CD4-positive, alpha-beta T cell treated with Interferon alpha-2 for 1 hour (primary cell): ENCODE measurements at places on chromosomes 7 and 10.

DNA sequence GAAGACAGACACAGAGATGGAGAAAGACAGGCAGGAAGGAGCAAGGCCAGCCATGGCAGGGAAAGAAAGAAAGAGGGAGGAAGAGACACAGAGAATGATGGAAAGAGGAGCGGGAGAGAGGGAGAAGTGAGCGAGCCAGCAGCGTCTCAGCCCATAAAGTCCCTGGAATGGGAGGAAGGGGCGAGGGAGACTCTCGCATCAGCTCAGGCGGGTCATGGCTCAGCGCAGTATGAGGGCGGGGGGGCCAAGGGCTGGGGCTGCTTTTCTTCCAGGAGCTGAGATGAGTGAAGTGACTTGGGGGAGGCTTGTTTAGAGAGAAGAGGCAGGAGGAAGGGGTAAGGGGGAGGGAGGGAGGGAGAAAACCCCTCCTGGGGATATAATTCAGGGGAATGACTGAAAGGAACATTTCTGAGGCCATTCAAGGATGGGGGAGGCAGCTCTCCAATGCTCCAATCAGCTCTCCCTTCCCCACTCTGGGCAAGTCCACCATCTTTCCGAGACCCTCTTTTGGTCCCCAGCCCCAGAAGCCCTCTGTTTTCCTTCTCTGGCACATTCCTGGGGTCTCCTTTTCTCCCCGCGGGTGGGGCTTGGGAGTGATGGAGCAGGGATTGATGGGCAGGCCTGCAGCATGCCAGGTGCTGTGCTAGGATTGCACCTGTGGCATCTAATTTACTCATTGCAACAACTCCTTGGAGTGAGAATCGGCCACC is 87.9 kb downstream of the HIF1AN start:
- no peak for DNase-seq

GRCh38 chr7:45000093-45001032 is at the start of gene CCM2:
Gene CCM2, plus strand, starts transcription at chr7:45000201. Its CDS starts 133 bp downstream, at chr7:45000334.
- no peak for DNase-seq

DNA sequence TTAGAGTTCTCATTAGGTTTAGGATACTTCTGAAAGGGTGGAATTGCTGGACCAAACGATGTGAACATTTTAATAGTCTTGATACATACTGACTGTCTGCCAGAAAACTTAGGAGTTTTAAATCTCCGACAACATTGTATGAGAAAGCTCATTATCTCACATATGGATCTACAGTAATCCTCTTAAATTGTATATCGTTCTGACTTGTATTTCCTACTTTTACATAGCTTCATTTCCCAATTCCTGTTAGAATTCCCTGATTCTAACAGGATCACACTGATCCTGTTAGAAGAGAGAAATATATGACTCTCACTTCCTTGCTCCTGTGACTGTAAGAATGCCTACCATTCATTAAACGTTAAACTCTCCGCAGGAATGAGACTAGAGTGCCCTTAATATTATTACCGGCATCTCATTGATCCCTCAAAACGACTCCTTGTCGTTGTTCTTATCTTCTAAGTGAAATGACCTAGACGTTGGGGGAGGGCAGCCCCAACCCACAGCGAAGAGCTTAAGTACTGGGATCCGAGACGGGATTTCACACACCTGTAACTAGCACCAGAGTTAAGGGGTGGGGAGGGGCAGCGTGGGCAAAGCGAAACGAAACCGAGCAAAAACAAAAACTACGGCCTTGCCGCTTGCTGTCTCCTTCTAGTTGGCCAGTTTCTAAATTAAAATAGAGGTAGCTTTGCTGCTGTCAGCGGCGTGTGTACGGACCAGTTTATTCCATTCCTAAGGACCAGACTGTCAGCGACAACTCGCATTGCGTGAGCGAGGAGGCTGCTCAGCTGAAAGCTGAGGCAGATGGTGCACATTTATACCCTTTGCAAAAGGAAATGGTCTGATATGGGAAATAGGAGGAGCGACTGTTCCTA is 678 bp upstream of the TMEM106B start:
- DNase-seq, result no peak

DNA sequence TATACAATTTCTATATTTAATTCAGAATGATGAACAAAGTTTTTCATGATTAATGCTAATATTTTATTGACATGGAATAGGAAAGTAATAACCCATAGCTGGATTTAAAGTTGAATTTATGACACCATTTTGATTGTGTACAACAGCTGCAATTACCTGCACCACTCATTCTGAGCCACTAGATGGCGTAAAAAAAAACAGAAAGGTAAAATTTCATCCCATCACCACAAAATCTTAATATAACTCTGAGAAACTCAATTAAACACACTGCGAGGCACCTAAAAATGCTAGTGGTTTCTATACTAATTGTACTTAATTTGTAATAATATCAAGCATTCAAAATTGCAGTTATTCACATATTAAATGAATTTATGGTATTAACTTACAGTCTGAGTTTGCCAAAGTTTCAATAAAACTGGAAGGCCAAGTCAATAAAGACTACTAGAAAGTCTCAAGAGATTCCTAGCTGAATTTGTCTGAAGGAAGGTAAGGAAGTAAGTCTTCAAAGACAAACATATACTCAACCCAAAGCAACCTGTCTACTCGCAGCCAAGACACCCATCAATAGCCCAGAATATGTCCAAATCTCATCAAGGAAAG is 182.5 kb downstream of the SKAP2 start:
- DNase-seq, result no peak

DNA sequence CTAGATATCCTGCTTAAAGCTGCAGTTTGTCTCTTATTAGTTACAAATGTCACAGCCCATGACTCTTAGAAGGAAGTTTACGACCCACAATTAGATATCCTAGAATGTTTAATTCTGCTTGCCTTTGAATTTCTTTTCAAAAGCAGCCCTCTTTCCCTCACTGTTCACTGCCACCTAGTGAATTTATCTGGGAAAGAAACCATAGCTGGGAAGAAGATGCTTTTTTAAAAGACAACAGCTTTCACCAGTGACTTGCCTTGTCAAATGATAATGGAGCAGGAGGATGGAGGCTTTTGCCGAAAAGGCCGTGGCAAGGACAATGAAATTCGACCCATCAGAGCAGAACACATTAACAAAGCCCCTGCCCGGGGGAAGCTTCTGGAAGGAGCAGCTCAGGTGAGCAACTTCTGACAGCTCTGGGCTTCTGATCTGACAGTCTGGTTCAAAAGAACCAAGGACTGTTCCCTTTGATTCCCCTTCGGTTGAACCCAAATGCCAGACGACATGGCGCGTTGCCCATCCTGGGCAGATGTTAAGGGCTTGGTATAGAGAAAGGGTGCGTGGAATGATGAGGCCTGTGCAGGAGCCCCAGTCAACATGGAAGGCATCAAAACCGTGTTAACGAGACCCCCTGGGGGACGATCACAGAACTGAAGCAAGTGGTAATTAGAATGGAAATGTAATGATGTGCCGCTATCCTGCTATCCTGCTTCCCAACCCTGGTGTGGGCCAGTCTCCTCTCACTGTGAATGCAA is 236.8 kb downstream of the FRMD4A start:
- no peak for DNase-seq

GRCh38 chr10:89414146-89414878 is at the start of gene IFIT5:
Gene IFIT5, plus strand, starts transcription at chr10:89414568. Its CDS starts 231 bp downstream, at chr10:89414799.
- peak; percentile 94 for DNase-seq

DNA sequence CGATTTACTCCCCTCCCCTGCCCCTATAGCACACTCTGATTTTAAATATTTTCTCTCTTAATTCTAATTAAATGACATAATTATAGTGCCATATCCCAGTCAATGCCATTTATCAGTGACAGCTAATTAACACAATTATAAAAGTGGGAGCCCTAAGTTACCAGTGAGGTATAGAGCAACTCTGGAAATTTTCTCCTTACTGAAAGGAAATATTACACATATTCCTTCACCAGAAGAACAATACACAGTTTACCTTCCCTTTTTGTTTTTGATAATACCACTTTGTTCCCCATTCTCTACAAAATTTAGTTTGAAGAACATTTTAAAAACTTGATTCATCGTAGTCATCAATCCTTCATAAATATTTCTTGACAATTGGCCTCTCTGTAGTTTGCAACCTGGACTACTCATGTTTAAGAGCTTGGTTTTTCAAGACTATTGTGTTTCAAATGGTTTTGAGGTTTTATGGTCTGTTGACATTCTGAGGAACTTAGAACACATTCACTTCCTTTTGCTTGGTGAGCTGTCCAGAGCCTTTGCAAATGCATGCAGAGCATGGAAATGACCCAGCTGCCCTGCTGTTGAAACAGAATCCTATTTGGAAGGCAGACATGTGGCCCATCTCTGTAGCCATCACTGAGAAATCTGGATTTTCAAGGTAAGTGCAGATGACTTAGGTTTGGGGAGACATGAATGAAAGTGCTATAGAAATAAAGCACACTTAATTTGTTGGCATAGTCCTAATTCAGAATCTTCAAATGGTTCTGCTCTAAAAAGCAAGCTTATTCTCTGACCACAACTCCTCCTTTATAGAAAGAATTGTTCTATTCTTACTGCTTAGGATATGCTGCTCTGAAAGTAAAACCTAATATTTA is at the start of gene GPR141:
Gene GPR141 (plus strand): TSS at position 521 of the 875 bp plus-strand sequence. CDS start 56,628 bp downstream, outside the sequence.
- peak; percentile 20 for DNase-seq

DNA sequence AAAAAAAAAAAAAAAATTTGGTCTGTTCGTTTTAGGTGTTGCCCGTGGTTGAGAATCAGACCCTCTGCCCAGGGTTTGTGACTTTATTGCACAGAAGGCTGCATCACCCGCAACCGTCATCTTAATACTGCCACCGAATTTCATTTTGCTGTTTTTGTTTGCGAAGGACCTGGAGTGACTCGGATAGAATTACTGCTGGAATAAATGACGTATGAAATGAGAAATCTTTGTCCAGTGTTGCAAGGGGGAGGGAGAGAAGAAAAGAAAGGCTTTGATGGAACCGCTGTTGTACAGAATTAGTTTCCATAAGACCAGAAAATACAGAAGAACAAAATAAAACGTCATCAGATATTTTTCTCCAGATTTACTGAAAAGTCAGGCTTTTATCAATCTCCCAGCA is 103.3 kb downstream of the GALNT17 start:
- no peak for DNase-seq

- DNase-seq, result no peak
Observed at GRCh38 chr7:2233926-2234325, 1.2 kb upstream of the MAD1L1 start.

DNA sequence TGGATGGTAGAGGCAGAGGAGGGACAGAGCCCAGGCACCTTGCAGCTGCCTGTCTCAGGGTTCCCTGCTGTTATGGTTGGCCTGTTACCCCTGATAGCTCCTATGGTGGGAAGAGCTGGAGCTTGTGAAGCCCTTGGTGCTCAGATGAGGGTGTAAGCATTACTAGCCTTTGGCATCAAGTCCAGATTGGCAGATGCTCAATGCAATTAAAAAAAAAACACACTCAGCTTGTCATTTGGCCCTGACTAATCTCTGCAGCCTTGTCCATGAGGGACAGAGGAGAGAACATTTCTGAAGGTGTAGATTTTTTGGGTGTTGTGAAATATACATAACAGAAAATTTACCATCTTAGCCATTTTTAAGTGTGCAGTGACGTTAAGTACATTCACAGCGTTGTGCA is 86.3 kb downstream of the PLPP4 start:
- DNase-seq, result no peak

- no peak for DNase-seq
Observed at GRCh38 chr7:73809467-73809951, 21.3 kb upstream of the CLDN4 start.

GRCh38 chr7:45446195-45446944 is 127.8 kb upstream of the ADCY1 start:
- no peak for DNase-seq

- DNase-seq, result no peak
Observed at GRCh38 chr7:106535234-106535932, 125.6 kb downstream of the CCDC71L start.

DNA sequence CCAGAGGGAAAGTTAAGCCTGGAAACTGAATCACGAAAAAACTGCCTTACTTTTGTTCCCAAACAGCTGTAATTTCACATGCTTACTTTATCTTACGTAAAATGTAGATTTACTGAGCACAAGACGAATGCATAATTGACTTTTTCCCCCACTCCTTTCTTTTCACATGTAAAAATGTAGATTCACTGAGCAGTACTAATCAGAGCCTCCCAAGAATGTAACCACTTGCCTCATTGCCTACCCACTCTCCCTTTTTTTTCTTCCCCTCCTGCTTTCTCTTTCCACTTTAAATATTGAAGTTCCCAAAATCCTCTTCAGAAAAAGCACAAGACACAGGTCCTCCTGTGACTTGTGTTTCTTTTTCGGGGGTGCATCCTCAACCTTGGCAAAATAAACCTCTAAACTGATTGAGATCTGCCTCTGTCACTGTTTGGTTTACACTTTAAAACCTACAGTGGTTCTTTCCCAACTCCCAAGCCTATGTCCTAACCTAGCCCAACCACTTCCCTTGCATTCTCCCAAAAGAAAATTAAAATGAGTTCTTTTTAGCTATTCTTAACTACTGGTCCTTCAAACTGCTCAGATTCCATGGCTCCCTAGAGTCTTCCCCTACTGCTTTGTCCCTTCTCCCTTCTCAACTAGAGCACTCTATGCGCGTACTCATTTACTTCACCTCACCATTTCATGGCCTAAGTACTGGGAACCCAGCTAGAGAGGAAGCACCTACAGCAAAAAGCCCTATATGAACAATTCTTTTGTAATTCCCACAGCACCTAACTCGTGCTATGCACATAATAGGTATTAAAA is 236.6 kb upstream of the MKLN1 start:
- no peak for DNase-seq

- no peak for DNase-seq
Observed at GRCh38 chr10:63819753-63820329, 298.6 kb downstream of the REEP3 start.

- DNase-seq, result no peak
Observed at GRCh38 chr10:100637785-100638184, 102.0 kb downstream of the HIF1AN start.

- no peak for DNase-seq
Observed at GRCh38 chr10:63493004-63493403, 27.2 kb upstream of the JMJD1C start.

DNA sequence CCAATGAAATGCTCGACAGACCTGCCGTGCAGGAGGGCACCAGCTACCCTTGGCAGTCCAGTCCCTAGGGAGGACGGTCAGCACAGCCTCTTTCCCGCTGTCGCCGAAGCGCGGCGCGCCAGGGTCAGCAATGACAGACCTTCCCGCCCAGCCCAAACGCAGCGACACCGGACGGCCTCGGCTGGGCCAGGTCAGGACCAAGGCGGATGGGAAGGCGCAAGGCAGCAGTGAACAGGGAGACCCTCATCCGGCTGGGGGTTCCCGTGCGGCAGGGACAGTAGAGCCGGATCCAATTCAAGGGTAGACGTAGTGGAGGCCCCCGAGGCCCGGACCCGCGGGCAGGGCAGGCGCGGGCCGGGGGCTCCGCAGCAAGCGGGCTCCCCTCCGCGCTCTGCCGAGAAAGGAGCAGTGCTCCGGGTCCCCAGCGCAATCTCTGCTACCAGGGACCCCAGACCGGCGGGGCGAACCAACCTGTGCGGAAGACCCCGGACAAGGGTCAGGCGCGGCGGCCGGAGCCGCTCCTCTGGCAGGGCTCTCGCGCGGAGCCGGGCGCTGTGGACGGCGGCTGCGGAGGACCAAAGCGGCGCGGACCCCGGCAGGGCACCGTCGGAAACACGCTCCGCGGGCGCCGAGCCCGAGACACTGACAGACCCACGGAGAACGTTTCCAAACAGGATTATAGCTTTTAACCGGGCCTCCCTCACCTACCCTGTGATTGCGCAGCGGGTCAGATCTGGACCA is at the start of gene SEC31B:
Gene SEC31B (minus strand): TSS at position 551 of the 741 bp plus-strand sequence. CDS start 2,909 bp downstream, outside the sequence.
- DNase-seq, result no peak
